ENCODE measurements at places on chromosomes 1 and 21.

GRCh38 chr1:160130486-160130885 lies 14.9 kb downstream of the ATP1A2 start:
- DNase-seq: no peak

GRCh38 chr1:5729636-5730145 lies 262.5 kb downstream of the NPHP4 start:
- no peak for DNase-seq

- no peak for DNase-seq
Observed at GRCh38 chr1:215243345-215244054, 161.0 kb downstream of the KCNK2 start.

- DNase-seq: no peak
Observed at GRCh38 chr1:64084451-64084850, 119.0 kb upstream of the UBE2U start.

GRCh38 chr21:15445327-15445726 lies 284.5 kb upstream of the USP25 start:
- DNase-seq: peak; percentile 85

DNA sequence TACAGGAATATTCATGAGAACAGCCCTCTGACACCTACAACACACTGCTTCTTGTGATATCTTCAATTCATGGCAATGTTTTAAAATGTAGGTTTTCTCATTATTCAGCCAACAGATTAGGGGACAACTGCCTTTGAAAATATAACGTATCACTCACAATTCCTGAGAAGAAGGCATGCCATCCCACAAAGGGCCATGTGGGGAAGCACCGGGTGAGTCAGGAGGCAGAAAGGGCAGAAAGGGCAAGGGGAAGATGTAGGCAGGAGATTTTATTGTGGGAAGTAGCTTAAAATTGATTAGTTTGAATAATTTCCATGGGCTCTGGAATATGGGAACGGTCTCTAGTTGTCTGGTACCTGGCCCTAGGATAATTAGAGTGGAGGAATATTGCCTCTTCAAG lies 165.7 kb downstream of the HHIPL2 start:
- no peak for DNase-seq

- DNase-seq: peak; percentile 54
Observed at GRCh38 chr1:39639305-39640130, at the start of gene HEYL. HEYL (minus strand) TSS chr1:39639643; CDS start chr1:39639625, 18 bp downstream.

- DNase-seq: peak; percentile 23
Observed at GRCh38 chr21:25638660-25639550, at the start of gene JAM2. JAM2 (plus strand) TSS chr21:25639258; CDS start chr21:25639822, 564 bp downstream.
